Stimulated activated CD8-positive, alpha-beta memory T cell treated with anti-CD3 and anti-CD28 coated beads, Interleukin-7, amount 100 ng/mL, for 48 hours (primary cell): ENCODE measurements at places on chromosomes 5 and 9.

GRCh38 chr9:118896324-118897000 lies 472.8 kb downstream of the BRINP1 start:
- no peak for DNase-seq

DNA sequence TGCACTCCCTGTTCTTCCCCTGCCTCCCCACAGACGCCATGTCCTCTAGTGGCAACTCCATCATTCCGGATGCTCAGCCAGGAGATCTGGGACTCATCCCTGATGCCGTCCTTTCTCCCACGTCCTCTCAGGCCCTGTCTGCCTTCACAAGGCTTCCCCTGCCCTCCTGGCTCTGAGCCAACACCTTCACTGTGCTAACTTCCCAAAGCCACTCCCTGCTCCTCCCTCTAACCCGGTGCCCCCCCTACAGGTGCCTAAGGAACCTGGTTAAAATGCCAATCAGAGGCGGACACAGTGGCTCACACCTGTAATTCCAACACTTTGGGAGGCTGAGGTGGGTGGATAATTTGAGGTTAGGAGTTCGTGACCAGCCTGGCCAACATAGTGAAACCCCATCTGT lies 67.6 kb downstream of the LMX1B start:
- DNase-seq, result no peak

DNA sequence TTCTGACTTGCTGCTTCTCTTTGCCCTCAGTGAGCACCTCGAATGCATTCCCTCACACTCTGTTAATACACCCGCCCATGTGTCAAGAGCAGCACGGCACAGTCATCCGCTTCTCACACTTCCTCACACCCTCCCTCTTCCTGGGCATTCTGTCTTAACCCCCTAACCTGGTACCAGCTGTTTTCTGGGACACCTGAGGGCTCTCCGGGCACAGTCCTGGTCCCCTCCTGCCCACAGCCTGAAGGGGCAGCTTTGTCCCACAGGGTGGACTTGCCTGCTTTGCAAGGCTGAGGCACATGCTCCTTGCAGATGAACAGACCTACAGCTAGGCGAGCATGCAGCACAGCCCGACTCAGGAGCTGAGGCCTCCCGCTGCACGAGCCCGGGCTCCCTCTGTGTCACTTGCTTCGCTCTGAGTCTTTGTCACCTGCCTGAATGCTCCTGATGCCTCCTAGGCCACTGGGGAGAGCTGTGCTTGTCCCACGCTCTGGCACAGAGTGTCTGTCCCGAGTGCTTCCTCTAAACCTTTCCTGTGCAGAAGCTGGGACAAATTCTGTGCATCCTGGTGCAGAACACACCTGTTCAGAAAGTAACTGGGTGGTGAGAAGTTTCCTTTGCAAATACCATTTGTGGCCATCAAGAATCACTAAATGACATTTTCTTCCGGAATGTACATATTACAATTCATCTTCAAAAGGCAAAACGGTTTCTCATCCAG lies 47.8 kb downstream of the AHRR start:
- DNase-seq, result no peak

DNA sequence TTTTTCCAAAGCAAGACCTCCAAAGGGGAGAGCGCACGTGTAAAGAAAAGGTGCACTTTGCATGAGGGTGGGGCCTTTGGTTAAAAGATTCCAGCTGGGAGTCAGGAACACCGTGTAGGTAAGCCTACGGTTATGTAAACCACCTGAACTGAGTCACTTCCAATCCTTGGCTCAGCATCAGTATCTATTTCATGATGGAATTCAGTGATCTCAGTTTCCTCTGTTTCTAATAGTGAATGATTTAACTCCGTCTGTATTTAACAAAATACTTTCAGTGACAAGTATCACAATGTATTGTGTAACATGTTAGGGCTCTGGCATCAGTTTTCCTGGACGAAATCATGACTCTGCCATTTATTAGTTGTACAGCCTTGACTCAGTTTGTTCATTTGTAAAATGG lies 1.3 kb upstream of the SVEP1 start:
- no peak for DNase-seq

DNA sequence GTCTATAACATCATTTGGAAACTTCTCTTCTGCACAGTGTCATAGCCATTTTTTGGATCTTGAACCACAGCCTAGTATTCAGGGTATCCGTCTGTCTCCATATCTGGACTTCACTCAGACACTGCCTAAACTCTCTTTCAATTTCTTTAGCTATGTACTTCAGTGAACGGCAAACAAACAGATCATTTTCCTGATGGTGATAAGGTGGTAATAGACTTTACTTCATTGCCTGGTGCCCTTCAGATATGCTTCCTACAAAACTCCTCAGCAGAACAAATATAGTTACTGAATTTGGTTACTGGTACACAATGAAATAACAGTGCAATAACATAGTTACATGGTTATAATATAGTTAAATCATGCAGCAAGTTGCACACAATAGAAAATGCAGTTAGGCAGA lies 348.2 kb downstream of the ZSWIM6 start:
- no peak for DNase-seq

GRCh38 chr9:128136816-128137793 lies 9.6 kb upstream of the PTGES2 start:
- no peak for DNase-seq

DNA sequence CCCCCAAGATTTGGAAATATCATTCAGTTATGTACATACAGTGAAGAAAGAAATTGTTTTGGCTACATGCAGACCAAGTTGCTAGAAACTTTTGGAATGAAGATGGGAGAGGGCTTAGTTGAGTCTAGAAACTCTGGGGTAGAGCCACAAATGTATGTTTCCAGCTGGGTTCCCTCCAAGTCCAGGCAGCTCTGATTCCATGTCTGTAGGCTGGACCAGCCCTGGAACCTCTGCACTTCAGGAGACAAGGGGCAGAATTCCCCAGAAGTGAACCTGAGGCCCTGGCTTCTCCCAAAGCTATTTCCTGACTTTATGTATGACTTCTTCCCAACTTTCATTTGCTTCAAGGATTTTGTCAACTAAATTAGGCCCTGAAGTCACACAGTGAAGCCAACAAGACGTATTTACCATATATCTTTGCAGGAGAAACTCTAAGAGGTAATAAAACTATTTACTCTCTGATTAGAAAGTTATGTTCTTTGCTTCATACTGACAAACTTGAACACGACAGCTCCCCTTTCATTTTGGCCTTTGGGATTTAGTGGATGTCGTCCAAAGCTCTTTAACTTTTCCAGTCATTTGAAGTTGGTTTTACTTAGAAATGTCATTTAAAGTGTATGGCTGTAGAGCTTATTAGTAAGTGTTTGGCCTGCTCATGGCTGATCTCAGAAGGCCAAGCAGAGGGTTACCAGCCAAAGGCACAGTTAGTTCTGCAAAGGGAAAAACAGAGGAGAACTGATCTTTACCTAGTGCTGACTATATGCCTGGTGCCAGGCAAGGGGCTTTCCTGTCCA lies 152.0 kb upstream of the SLC28A3 start:
- no peak for DNase-seq

GRCh38 chr5:54743997-54744788 lies 226.6 kb downstream of the SNX18 start:
- peak; percentile 42 for DNase-seq

DNA sequence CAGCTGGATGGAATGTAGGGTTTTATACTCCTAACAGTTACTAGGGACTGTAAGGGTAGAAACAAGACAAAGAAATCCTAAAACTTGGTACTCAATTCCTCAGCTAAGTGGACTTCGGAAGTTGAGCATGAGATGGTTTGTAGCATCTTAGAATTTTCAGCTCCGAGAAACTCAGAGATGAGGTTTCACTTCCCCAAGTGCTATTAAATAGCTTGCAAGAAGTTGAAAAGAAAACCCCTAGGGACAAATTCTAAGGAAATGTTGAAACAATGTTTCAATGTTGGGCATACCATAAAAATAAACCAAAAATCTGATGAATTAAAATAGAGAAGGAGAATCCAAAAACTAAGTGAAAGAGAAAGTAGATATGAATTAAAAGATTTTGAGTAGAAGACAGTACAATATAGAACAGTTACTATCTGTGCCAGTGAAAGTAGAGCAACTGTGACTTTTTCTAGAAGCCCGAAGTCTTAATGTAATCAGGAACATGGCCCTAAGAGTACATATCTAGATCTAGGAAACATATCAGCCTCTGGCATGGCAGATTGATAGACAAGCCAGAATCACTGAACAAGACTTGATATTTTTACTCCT lies 308.6 kb upstream of the RGMB start:
- DNase-seq, result no peak

- no peak for DNase-seq
These were observed 21.9 kb downstream of the USP20 start for GRCh38 chr9:129857207-129857606.

DNA sequence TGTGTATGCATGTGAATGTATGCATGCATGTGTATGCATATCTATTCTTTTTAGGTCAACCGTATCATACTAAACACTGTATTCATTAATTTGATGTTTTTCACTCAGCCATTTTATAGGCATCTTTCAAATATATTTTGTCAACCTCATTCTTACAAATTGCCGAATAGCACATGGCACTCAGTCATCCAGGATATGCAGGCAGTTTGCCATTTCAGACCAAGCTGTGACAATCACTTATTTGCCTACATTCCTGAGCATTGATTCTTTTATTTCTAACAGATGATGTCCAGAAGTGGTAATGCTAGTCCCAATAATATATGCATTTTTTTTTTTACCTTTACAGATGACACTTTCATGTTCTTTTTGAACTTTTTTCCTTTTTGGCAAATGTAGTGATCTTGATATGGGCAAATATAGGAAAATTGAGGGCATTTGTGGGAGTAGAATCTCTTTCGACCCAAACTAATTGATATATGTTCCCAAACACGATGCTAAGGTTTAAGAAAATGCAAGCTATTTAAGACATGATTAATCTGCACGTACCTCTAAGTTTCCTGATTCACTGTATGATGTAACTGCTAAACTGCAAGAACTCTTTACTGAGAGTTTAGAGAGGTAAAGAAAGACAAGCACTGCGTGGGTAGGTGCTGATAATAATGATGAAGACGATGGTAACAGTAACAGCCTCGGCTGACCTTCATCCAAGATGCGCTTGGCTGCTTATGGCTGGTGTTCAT lies 153.9 kb upstream of the DAP start:
- DNase-seq, result no peak

DNA sequence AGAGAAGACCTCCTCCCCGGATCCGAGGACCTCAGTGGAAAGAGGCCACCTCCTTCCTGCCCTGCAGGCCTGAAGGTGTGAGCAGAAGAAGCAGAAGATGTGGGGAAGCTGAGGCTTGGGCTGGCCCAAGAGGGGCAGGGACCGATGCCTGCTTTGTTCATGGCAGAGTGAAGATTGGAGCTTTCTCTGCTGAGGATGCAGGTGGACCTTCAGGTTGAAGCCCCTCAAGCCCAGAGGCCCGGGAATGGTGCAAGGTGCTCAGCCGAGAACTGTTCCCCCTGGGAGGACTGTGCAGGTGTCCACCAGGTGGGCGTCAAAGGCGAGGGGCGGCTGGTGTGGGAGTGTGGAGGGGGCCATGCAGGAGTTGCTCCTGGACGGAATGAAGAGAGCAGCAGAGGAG lies 277.9 kb upstream of the IRX2 start:
- DNase-seq, result no peak

DNA sequence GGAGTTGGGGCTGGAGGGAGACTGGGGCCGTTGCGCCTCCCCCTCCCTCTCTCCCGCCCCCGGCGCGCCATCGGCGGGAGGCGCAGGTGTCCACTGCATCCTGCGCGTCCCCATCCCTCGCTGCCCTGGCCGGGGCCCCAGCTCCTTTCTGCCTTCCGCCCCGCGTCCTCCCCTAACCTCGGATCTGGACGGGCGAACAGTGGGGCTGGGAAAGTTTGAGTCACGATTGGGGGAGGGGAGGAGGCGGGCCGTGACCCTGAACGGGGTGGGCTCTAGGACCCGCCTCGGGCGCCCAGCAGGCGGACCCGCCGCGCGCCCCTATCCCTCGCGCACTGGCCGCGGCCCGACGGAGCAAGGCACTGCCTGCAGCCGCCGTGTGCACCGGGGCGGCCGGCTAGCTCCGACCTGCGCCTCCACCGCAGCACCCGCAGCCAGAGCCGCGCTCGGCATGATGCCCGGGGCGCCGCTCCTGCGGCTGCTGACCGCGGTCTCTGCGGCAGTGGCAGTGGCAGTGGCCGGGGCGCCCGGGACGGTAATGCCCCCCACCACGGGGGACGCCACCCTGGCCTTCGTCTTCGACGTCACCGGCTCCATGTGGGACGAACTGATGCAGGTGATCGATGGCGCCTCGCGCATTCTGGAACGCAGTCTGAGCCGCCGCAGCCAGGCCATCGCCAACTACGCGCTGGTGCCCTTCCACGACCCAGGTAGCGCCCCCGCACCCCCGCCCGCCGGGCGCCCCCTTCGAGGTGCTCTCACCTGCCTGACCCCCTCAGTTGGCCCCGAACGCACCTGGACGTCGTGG lies at the start of gene HMCN2:
Gene HMCN2 (plus strand): TSS at position 330 of the 805 bp plus-strand sequence. CDS start 119 bp downstream, at position 449.
- no peak for DNase-seq

GRCh38 chr9:121369595-121370265 lies at the start of gene STOM:
TSS of gene STOM (minus strand) at chr9:121370250. CDS start at chr9:121370187, 63 bp downstream.
- DNase-seq, result no peak

DNA sequence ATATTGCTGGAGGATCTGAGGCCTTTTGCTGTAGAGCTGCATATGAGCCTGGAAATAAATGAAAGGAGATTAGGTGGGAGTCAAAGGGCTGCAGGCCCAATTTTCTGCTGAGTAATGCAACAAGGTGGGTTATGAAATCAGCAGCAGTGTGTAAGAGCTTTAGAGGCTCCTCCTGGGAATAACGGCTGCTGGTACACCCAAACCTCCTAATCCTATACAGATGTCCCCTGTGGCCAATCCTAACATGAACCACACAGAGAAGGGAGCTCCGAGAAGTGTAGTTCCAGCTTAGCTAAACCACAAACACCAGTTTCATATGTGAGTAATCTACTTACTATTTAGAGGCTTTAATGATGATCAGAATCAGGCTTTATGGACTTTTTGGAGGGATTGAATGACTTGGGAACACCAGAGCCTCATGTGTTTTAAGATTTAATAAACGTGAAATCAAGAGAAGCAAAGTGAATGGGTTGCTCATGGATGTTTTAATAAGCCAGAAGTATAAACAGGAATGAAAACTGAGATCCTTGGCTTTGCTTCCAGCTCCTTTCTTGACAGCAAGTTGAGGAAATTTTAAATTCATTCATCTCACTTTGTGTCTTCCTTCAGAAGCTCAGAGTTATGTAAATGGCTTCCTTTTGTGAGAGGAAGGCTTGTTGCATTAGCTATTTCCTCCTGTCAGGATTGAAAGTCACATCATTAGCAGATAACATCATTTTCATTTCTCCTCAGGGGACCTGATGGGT lies 437.5 kb downstream of the TMEM232 start:
- DNase-seq, result no peak

GRCh38 chr5:166724284-166724683 lies 1567.2 kb upstream of the WWC1 start:
- DNase-seq, result no peak

DNA sequence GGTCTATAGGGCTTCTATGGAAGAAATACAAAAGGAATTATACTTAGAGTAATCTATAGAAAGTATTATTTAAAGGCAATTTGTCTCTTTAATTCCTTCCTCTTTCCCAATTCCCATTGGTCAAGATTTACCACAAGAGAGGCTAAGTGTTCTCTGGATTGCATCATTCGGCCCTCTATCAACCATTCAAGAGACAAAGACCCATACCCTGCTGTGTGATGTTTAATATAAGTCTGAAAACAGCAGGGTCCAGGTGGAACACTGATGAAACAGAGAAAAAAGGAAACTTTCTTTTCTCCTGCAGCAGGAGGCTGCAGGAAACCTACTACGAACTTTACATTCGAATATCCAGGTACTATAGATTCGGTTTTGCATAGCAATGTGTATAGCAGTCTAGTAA lies 323.4 kb downstream of the CHSY3 start:
- DNase-seq, result no peak

- no peak for DNase-seq
These were observed 936.1 kb upstream of the WWC1 start for GRCh38 chr5:167355346-167355745.

- DNase-seq, result no peak
These were observed 267.7 kb upstream of the SMARCA2 start for GRCh38 chr9:1747417-1747967.
